ENCODE measurements at places on chromosomes 16 and 17. TPM values are rescaled to one million over a fixed set of nuclear protein-coding genes. Genes with fewer than 3 reads are reported as not detected.
A peak's percentile ranks its signal among the peaks of the same experiment; 100 is the strongest.

GRCh38 chr17:11855306-11855705 is 142.0 kb downstream of the ZNF18 start:
- no peak for DNase-seq

Gene TMEM114
- total RNA-seq, result not detected

DNA sequence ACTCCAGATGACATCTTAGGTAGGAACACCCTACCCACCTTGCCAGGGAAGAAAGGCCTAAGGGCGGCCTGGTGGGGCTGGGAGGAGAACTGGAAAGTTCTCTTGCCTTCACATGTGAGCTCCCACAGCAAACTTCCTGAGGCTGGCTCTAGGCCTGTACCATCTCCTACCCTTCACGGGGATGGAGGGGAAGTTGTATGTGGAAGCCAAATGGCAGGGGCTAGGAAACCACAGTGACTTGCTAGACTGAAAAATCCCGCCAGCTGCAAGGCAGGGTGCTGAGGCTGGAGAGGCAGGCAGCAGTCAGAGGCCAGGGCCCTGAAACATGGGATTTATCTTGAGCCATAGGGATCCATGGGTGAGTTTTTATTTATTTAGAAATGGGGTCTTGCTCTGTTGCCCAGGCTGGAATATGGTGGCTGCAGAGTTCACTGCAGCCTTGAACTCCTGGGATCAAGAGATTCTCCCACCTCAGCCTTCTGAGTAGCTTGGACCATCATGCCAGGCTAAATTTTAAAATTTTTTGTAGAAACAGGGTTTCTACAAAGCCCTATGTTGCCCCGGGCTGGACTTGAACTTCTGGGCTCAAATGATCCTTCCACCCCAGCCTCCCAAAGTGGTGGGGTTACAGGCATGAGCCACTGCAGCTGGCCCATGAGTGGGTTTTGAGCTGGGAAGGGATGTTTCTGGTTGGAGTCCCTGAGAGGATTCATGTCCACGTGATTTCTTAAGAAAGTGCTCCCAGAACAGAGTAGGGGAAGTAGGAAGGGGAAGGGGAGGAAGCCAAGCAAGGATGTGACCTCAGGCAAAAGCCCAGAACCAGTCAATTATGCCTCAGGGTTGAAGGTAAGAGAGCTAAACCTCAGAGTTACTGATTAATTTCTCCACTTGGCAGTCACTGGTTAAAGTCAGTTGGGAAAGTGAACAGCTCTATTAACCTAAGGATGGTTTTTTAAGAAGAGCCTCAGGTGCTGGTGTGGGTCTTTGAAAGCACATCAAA is 4.0 kb upstream of the KAT8 start:
- DNase-seq, result no peak

Gene EFTUD2
- 68.1 TPM for total RNA-seq

GRCh38 chr17:17942846-17943245 is 29.4 kb downstream of the TOM1L2 start:
- DNase-seq, result no peak

Gene KRT32
- not detected for total RNA-seq

Gene ACSM2B
- not detected for total RNA-seq

GRCh38 chr16:51392521-51393187 is 241.6 kb upstream of the SALL1 start:
- no peak for DNase-seq

DNA sequence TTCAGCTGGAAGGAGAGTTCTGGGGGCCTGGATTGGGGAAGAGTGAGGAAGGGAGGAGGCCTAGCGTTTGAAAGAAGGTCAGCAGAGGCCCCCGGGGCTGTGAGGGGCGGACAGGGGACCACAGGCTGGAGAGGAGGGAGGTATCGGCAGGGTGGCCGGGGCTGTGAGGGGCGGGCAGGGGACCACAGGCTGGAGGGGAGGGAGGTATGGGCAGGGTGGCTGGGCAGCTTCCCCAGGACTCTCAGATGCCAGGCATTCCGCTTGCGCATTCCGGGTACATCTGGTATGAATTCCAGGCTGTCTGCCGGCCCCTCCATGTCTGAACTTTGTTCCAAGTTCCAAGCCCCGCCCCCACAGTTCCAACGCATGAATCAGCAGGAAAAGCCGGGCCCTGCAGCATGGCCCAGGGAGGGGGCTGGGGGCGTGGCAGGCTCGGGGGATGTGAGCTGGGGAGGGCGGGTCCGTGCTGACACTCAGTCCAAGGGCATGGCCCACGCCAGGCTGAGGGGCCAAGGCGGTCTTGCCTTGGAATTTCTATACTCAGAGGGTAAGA is 4.3 kb upstream of the TLCD2 start:
- DNase-seq, result peak; percentile 98

DNA sequence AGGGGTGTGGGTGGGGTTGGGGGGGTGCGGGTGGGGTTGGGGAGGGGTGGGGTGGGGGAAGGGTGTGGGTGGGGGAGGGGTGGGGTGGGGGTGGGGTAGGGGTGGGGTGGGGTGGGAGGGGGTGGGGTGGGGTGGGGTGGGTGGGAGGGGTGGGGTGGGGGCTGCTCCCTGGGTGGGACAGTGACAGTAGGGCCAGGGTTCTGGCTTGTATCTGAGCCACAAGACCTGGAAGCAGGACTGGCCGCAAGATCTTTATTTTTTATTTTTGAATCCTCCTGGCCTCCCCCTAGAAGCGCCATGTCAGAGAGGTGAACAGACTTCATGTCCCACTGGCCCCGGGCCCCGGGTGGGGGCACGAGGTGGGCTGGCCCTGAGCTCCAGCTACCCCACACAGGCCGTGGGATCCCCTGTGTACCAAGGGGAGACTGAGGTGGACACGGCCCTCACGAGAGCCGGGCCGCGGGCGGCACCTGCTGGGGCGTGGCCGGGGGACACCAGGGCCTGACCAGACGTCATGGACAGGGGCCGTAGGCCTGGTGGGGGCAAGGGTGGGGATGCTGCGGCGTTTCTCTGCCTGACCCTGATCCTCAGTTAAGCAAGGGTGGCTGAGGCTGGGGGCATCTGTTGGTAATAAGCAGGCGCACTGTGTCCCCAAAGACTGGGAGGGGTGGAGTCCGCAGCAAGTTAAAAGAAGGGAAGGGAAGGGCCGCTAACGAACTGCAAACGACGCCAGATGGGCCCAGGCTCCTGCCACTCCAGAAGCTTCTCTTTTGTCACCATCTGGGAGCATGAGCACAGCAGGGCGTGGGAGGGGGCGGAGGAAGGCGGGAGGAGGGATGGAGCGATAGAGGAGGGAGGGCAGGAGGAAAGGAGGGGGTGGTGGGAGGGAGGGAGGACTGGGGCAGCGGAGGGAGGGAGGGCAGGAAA is 22.3 kb upstream of the PABPN1L start:
- DNase-seq, result peak; percentile 85

DNA sequence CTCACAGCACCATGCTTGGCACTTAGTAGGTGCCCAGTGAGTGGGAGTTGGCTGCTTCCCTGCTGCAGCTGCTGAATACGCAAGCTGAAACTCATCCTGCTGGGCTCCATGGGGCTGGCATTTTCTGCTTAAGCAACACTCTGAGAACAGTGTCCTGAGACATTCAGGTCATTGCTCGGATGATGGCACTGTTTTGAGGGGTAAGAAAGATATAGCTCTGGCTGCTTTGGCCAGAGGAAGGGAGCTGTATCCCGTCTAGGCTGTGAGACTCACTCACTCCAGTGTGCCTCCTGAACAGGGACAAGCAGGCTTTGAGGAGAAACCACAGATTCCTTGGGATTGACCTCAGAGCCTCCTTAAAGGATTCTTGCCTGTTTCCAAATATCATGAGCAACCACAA is 120.5 kb downstream of the CLEC16A start:
- DNase-seq, result no peak

Gene STXBP4
- 4.7 TPM for total RNA-seq

Gene MPV17L
- total RNA-seq, result 5.2 TPM

DNA sequence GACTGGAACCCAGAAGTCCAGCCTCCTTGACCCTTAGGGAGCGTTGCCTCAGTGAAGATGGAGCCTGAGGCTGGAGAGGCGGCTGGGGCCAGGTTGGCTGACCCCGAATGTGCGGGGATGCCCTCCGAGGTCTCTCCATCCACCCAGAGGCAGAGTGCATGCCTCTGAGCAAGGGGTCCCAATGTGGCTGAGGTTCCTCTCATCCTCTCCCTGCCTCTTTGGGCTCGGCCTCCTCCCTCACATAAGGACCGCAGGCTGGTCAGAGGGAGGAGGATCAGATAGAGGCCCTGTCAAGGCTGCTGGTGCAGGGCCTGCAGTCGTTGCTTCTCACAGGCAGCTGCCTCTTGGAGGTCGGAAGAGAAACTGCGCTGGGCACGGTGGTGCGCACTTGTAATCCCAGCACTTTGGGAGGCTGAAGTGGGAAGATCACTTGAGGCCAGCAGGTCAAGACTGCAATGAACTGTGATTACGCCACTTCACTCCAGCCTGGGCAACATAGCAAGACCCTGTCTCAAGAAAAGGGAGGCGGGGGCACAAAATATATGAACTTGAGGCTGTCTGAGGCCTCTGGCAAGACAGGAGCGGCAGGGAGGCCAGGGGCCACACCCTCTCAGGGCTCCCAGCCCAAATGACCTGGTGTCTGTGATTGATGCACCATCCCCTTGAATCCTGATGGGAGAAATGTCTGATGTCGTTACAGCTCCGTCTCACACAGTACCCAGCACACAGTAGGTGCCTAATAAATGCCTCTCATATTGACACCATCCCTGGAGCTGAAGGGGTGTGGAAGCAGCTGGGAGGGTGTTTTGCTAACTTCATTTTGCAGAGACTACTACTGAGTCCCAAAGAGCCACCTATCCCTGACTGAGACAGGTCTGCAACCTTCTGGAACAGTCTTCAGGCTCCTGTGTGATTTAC is 220.1 kb upstream of the GSE1 start:
- peak; percentile 48 for DNase-seq

GRCh38 chr16:2223942-2224486 is 623 bp downstream of the E4F1 start:
- no peak for DNase-seq

- DNase-seq, result no peak
Measured at GRCh38 chr16:14309906-14310305, 238.8 kb downstream of the MRTFB start.

Gene ZG16B
- total RNA-seq, result 0.35 TPM

DNA sequence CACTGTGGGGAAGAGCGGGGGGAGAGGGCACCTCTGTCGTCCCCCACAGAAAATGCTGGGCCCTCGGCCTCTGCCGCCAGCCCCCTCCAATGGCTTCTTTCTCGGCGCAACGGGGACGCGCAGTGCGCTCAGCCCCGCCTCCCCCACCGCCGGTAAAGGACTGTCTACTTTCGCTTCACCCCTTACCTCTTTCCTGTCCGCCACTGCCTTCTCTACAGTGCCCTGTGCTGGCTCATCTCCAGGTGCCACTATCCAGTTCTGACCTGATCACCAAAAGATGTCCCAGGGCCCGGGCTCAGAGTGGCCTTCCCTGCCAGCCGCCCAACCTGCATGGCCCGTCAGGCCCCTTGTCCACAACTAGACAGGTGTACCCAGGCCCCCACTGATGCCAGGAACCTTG is 7.3 kb downstream of the ENDOV start:
- DNase-seq, result no peak

Gene MYCBPAP
- 0.81 TPM for total RNA-seq

Gene TP53TG3C
- 0.46 TPM for total RNA-seq

DNA sequence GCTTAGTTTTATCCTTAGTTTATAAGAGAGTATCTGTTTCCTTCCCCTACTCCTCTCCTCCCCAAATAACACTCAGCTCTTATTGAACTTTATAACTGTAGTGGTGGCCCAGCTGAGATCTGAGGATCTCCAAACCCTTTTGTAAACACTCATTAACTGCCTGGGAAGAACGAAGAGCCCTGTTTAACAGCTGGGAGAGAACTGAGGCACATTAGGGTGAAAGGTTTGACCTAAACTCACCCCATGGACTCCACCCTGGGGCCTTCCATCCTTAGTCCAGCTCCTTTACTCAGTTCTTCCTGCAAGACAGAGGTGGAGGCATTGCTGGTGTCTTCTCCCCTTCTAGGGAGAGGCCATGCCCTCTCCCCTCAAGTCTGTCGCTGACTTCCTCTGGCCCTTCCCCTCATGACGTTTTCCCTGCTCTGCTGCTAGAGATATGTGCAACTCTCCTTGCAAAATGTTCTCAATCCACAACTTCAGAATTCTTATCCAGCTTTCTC is 1.2 kb upstream of the RARA start:
- no peak for DNase-seq

DNA sequence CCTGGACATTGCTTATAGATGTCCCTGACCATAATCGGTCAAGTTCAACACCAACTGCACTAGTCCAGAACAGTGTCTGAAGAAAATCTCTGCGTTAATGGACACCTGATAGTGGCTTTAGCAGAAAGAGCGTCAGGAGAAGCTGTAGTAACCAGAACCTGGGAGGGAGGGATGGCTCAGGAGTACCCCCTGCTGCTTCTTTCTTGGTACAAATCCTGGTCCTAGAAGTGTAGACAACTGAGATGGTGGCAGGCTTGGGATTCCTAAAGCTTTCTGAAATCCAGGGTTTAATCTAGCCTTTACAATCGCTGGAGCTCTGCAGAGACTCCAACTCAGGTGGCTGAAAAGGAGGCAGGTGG is 5.4 kb downstream of the MAP3K14 start:
- no peak for DNase-seq

DNA sequence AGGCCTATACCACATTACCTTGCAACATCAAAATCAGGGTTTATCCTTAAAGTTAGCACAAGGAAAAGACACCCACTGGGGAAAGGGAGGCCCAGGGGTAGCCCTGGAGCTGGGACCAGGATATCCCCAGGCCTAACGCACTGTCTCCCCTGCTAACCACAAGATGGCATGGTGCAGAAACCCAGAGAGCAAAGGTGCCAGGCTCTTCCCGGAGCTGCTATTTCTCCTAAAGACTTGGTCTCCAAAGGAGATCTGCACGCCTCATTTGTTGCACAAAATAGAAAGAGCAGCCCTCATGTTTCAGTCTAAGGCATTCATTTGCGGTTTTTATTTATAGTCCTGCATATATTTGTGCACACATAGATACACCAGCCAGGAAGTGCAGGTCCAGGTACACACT is 408.6 kb downstream of the SOX9 start:
- no peak for DNase-seq

DNA sequence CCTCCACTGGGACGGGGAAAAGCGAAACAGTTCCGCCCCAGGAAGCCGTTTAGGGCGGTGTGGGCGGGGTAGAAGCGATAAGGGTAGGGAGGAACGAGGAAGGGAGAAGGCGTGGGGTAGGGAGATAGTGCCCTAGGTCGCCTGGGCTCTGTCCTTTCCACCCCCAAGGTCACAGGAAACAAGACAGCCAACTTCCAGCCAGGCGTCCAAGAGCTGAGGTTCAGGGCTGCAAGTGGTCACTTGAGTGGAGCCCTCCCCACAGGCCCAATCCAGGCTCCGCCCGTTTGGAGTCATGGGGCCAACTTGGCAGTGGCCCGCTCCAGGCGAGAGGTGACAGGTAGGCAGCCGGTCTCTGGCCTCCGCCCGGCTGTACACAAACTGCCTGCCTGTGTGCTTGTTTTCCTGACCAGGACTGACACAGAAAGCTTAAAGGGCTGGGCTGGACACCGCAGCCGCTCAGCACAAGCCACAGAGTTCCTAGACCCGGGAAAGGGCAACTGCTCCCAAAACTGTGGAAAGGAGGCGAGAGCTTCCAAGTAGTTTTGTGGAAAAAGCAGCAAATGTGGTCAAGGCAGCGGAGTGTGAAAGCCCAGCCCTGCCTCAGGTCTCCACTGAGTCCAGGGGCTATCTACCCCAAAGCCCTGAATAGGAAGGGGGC is at the start of gene RILP:
Gene RILP, minus strand, starts transcription at position 23 of the 658 bp plus-strand sequence. CDS start 62 bp downstream, outside the sequence.
- DNase-seq, result peak; percentile 90

GRCh38 chr17:5416901-5417300 is 2.6 kb downstream of the NUP88 start:
- no peak for DNase-seq

Gene CD300A
- 2.4 TPM for total RNA-seq

Gene TMEM186
- 13.8 TPM for total RNA-seq

GRCh38 chr17:10205549-10206185 is 7.3 kb upstream of the GAS7 start:
- no peak for DNase-seq
